ENCODE measurements at places on chromosomes 6 and 20.

DNA sequence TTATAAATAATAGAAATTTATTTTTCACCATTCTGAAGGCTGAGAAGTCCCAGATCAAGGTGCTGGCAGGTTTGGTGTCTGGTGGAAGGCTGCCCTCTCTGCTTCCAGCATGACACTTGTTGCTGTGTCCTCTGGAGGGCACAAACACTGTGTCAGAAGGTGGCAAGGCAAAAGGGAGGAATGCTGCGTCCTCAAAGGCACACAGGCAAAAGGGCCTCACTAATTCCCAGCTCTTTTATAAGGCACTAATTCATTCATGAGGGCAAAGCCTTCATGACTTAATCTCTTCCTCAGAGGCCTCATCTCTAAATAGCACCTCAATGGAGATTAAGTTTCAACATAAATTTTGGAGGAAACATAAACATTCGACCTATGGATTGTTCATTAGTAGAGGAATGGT lies 209.5 kb upstream of the SMLR1 start:
- DNase-seq: no peak

DNA sequence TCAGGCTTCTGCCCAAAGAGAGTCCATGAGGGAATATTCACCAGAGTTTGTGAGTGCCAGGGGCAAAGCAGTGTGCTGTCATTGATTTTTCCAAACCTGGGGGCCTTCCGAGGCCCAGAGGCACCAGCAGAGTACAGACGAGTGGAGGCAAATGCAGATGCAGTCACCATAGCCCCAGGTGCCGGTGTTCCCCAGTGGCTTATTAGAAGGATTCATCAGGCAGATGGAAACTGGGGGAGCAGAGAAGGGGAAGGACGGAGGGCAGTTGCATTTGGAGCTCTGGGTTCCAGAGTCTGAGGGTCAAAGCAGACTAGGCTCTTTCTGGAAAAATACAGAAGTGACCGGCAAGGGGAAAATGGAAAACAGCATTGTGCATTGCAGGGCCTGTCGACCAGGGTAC lies 184.2 kb downstream of the ANKRD60 start:
- no peak for DNase-seq

GRCh38 chr6:56959094-56959493 lies 4.2 kb downstream of the BEND6 start:
- DNase-seq: no peak

DNA sequence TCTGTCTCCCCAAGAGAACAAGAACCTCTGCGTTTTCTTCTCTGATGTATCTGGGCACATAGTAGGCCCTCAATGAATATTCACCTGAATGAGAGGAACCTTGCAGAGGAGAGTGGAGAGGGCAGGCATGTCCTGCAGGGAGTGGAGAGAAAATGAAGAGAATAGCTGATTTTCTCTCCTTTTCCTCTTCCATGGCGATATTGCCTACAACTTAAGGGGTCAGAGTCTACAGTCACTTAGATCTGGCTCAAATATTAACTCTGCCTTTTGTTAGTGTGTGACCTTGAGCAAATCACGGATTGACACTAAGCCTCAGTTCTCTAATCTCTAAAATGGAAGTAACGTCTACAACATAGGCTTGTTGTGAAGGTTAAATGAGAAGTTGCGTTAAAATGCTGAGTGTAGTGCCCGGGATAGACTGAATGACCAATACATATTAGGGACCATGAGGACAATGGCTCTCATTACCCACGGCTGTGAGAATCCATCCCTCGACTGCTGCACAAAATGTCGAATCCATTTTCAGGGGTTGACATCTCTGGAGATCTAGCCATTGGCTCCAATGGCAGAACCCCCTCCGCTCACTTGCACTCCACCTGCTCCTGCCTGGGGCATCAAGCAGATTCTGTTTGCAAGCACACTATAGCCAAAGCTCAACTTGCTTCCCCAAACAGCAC lies 14.8 kb downstream of the CD83 start:
- no peak for DNase-seq

- no peak for DNase-seq
Measured at GRCh38 chr6:21501021-21501354, 92.6 kb upstream of the SOX4 start.

GRCh38 chr6:29747688-29748250 lies 24.5 kb downstream of the HLA-F start:
- DNase-seq: no peak

DNA sequence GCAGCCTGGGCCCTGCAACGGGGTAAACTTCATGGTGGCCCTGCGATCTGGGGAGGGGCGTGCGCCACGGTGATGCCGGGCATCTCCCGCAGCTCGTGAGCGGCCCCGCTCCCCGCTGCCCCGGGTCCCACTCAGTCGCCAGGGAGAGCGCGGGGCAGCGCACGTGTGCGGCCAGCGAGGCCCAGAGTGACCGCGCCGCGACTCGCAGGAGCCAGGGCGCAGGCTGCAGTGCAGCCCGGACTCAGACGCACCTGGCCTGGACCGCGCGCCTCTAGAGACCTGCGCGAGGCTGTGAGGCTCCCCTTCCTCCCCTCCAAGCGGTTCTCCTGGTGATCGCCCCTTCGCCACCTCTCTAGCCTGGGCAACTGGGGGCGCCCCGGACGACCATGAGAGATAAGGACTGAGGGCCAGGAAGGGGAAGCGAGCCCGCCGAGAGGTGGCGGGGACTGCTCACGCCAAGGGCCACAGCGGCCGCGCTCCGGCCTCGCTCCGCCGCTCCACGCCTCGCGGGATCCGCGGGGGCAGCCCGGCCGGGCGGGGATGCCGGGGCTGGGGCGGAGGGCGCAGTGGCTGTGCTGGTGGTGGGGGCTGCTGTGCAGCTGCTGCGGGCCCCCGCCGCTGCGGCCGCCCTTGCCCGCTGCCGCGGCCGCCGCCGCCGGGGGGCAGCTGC lies 652 bp downstream of the BMP6 start:
- no peak for DNase-seq

GRCh38 chr20:39751557-39752137 lies 789.5 kb downstream of the DHX35 start:
- no peak for DNase-seq

- no peak for DNase-seq
Measured at GRCh38 chr6:50716899-50717509, 3.7 kb downstream of the TFAP2D start.

GRCh38 chr6:150747155-150747554 lies 118.3 kb upstream of the MTHFD1L start:
- no peak for DNase-seq

DNA sequence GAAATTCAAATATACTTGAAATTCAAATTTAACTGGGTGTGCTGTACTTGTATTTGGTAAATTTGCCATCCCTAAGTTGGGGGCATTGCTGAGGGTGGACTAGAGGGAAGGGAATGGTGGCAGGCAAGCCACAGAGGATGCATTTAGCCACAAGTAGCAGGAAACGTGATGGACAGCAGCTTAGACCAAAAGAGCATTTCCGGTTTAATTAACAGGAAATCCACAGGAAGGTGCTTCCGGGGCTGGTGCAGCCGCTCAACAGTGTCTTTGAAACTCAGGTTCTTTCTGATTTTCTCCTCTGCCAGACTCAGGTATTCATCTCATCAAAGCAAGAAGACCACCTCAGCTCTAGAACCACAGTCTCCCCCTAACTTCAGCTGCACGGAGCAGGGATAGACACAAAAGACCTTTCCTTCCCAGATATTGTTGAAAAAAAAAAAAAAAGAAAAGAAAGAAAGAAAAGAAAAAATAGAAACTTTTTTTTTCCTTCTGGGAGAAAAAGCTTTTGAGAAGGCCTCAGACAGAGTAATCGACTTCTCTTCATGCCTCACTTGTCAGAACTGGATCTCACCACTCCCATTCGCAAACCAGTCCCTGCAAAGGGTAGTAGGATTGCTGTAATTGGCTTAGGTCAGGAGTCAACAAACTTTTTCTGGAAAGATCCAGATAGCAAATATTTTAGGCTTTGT lies 8.0 kb upstream of the BCAS1 start:
- no peak for DNase-seq

DNA sequence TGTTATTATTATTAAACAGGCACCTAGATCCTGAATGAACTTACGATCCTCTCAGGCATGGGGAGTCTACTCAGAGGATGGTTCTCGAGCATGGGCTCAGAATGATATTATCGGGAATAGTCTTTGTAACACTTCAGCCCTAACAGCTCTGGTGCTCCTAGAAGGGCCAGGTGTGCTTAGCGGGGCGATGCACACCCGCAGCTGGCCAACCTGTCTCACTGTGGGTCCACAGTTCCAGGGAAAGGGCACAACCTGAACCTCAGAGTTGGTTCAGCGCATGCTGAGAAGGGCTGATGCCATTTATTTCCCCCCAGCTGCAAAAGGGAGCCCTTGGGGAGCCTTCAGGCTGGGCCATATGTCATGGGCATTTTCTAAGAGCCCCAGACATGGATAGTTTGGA lies 26.2 kb downstream of the RRAGD start:
- no peak for DNase-seq
